EL (cell line): ENCODE measurements at places on chromosomes 11 and 22.

DNA sequence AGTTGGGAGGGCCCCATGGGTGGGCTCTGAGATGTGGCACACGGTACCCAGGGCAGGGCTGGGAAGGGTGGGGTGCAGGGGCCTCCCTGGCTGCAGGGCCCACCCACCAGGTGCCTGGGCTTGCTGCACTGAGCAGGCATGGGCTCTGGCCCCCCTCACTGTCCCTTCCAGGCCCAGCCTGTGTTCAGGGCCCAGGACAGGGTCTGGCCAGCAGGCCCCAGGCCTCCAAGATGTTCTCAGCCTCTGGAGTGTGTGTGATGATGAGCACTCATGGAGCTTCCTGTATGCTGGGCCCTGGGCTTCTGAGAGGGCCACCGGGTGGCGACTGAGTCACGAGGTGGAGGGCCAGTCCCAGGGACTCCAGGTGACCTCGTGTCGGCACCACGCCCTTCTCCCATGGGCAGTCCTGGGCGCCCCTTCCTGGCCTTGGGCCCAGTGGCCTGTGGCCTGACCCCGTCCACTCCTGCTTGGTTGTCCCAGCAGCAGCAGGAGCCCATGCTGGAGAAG, 55.9 kb upstream of the CCDC188 start:
- peak; percentile 32 for DNase-seq

- DNase-seq, result no peak
Observed at GRCh38 chr11:75154646-75155569, 4.0 kb downstream of the SLCO2B1 start.

GRCh38 chr11:57913715-57914704, 109.7 kb upstream of the OR9Q1 start:
- peak; percentile 10 for DNase-seq

GRCh38 chr11:120174866-120175265, 36.0 kb upstream of the OAF start:
- DNase-seq, result no peak

DNA sequence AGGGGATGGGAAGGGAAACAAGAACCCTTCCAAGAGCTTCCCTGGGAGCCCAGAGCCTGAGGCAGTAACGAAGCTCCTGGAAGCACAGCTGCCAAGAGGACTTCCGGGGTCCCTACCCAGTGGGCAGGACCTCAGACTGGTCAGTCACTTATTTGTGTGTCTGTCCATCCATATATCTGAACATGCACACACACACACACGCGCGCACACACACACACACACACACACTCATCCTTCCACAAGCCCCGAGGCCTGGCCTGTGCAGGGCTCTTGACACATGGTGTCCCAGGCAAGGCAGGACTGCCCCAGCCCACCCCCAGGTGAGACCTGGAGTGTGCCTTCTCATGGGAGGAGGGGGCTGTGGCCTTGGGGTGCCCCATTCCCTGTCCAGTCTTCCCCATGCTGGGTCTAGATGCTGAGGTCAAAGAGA, 44.9 kb downstream of the IGLL5 start:
- no peak for DNase-seq

GRCh38 chr22:26429458-26430286, 612 bp downstream of the ASPHD2 start:
- no peak for DNase-seq

DNA sequence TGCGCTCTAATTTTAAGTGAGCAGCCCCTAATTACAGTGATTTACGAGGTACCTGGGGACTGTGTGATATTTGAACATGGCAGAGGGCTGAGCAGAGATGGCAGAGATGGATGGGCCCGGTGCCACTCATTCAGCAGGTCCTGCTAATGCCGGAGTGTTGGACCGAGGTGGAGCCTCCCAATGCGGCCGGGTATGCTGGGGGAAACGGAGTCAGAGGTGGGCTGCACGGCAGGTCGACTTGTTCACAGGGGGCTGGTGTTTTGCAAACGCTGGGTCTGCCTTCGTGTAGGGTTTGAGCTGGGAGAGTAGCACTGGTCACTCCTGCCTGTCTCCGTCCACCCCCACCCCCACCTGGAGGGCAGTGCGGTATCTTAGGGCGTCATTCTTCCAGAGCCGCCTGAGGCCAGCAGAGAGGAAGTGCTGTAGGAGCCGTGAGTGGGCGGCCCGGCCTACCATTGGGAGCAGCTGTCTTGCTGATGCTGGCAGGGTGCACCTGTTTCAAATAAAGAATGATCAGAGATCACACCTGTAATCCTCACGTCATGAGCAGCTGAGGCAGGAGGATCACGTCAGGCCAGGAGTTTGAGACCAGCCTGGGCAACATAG, 122.6 kb downstream of the IGLL1 start:
- DNase-seq, result no peak

DNA sequence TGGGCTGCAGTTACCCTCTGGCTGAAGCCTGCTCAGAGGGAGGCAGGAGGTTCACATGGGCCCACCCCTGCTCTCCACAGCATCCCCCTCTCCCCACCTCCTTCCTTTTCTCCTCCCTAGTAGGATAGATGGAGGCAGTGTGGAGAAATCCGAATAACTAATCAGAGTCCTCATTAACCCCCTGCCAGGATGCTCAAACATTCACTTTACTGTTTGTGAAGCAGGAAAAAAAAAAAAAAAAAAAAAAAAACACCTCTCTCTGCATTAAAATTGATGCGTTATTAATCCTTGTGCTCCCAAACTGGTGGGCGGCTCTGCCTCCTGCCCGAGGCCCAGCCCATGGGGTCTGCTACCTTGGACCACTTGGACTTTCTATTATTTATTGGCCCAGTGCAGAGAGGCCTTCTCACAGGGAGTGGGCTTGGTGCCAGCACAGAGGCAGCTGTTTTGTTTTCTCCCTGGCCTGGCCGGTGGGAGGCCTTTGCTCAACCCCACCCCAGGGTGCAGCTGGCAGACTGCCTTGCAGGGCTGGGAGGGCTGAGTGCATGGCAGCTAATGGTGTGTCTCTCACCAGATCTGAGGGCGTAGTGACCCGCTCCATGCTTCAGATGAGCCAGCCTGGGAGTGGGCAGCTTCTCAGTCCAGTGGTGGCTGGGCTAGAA, 150.7 kb downstream of the PKNOX2 start:
- DNase-seq, result no peak

- DNase-seq, result no peak
Observed at GRCh38 chr22:20442485-20443284, 5.1 kb upstream of the SCARF2 start.

GRCh38 chr11:6626971-6627761, 7.9 kb upstream of the TPP1 start:
- DNase-seq, result no peak

DNA sequence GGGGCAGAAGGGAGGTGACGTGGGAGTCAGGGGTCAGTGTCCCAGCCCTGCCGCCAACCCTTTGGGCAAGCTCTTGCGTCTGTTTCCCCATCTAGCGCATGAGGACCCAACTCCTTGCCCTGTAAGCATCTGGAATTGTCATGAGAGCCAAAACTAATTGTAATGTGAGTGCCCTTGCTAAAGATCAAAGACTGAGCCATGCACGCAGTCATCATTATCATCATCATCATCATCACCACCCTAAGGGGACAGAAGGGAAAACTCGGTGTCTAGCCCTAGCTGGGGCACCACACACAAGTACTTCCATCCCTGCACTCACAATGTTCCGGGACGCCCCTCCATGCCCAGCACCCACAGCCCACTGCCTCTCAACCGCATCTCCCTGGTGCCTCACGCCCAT, 2.5 kb downstream of the LIF start:
- DNase-seq, result no peak

- DNase-seq, result no peak
Observed at GRCh38 chr22:39612811-39613548, 42.4 kb downstream of the CACNA1I start.

- no peak for DNase-seq
Observed at GRCh38 chr11:34206407-34207300, 101.2 kb downstream of the NAT10 start.

DNA sequence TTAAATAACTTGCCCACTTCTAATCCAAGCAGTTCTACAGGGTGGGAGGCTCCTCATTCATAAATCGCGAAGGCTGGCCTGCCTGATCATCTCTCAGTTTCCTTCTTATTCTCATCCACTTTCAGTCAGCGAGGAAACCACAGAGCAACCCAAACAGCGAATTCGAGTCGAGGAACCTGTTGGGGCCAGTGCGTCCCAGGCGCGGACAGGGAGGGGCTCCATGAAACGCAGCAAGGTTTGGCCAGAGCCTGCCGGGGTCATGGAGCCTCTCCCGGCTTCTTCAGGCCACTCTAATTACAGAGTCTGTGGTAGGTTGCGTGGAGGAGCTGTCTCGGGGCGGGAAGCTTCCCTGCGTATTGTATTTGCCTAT, 741 bp upstream of the NAV2 start:
- no peak for DNase-seq
